ENCODE measurements at places on chromosomes 11 and 22.

DNA sequence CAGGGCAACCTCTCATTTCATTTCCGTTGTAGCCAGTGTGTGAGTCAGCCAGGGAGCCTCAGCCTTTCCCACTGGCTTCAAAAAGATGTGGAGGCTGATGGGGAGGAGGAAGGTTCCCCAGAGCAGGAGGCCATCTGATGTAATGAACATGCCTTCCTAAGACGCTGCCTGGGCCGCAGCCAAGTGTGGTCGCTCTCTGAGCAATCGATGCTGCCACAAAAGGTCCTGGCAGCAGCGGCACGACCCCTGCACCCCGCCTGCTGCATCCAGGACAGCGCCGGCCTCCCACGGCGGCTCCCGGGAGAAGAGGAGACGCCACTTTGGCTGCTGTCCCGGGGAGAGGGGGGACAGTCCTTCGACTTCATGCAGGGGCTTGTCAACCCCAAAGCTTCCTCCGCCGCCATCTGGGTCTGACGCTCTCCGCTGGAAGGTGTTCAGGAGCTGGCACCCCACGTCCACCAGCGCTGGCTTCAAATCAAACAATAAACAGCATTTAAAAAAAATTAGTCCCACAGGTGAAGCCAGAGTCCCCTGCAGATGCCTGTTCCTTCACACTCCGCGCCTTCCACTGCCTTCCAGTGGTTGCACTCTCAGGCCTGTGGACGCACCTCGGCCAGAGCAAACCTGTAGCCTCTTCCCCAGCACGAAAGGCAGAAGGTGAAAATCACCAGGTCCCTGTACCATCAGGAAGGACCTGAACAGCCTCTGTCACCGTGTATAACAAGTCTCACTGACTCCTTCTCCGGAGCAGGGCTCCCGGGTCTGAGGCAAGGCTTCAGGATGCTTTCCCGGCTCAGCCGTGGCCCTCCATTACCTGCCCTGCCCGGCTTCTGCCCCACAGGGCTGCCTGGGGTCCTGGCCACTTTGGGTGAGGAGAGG, 930.7 kb downstream of the BRD1 start:
- DNase-seq, result no peak

DNA sequence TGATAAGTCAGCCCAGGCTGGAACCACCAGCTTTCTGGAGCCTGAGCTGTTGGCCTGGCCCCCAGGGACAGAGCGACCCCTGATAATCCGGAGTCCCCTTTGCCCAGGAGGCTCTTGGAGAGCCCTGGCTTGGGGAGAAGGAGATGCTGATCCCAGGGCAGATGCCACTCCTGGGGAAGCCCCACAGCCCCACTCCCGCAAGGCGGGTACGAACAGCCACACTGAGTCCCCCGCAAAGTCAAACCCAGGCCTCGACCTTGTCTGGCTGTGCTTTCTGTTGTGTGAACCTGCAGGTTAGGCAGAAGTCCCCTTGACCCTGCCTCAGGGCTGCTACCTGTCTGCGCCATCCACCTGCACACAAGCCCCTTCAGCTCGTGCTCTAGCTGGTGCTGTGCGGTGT, 108.0 kb downstream of the KCNQ1OT1 start:
- no peak for DNase-seq

- no peak for DNase-seq
Observed at GRCh38 chr11:74357449-74357848, 40.8 kb downstream of the PGM2L1 start.

GRCh38 chr22:37633625-37634416, 5.6 kb upstream of the SH3BP1 start:
- no peak for DNase-seq

DNA sequence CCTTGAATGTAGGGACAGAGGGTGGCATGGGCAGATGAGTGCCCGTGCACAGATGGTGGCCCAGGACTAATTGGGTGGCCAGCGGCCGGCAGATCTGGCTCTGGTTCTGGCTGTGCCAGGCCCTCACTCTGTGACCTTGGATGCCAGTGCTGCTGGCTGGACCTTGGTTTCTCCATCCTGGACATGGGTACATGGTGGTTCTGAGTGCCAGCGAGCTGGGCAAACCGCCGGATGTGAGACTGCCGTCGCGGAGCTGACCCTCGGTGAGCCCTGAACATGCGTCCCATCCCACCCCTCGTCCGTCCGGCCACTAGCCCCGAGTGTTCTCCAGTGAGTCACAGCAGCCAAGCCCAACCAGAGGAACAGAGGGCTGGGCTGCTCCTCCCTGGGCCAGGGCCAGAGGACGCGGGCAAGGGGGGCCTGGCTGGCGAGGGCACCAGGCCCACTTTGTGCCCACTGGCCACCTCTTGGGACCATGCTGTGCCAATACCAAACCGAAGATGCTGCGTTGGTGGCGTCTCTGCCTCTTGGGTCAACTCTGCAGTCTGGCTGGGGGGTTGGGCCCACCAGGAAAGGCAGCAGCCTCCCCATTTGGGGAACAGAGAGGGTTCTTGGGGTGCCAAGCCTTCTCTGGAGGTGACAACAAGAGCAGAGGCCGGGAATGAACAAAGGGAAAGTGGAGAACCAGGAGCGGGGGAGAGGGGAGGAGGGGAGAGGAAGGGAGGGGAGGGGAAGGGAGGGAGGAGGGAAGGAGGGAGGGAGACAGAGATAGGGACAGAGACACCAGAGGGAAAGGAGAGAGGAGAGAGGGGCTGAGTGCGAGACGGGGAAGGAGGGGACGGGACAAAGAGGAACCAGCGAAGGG, 10.7 kb downstream of the LSP1 start:
- no peak for DNase-seq

- DNase-seq, result no peak
Observed at GRCh38 chr22:26573026-26573662, 16.8 kb downstream of the TPST2 start.

- no peak for DNase-seq
Observed at GRCh38 chr11:114564831-114565230, 5.2 kb upstream of the NXPE1 start.

GRCh38 chr11:89922195-89922660, at the start of gene TRIM49D1:
Gene TRIM49D1, minus strand, starts transcription at chr11:89922245. Its CDS starts 4,535 bp downstream, at chr11:89917710.
- DNase-seq, result no peak

Measured in NCI-H2107 (cell line).